Glutamatergic neuron (in vitro differentiated cells): ENCODE measurements at places on chromosomes 13 and 19. TPM values are rescaled to one million over a fixed set of nuclear protein-coding genes. Genes with fewer than 3 reads are reported as not detected.

- no peak for DNase-seq
- H3K27ac ChIP-seq = peak overlapping the region; percentile 74
- H3K4me1 ChIP-seq = peaks cover 24% of the 10 kb centered on the region
- no peaks in the 10 kb centered on the region for H3K36me3 ChIP-seq
- H3K27me3 ChIP-seq = peaks cover 5% of the 10 kb centered on the region
- no peak overlapping the region for H3K4me3 ChIP-seq
These were observed 754.8 kb upstream of the SLITRK6 start for GRCh38 chr13:86554066-86554465.

GRCh38 chr19:7140137-7140536, 70.6 kb downstream of the ZNF557 start:
- H3K27me3 ChIP-seq = no peaks in the 10 kb centered on the region
- peaks cover 4% of the 10 kb centered on the region for H3K36me3 ChIP-seq
- DNase-seq = no peak

DNA sequence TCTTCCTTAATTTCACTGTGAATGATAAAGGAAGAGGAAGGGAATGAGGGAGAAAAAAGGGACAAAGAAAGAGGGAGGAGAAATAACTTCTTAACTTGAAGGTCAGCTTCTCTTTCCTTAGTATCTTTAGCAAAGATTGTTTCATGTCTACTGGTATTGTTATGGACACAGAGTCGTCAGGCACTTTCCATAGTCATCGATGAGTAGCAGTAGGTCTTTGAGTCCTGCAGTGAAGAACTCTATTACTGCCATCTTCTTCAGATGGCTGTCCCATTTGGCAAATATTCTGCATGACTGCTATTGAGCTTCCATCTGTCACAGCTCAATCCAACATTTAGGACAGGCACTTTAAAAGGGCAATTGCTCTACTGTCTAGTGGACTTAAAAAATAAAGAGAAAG, 2463.1 kb downstream of the PCDH9 start:
- no peak overlapping the region for H3K4me3 ChIP-seq
- no peak for DNase-seq
- peaks cover 3% of the 10 kb centered on the region for H3K4me1 ChIP-seq

The PRSS57 gene
- total RNA-seq = 0.78 TPM

- peaks cover 7% of the 10 kb centered on the region for H3K4me1 ChIP-seq
- DNase-seq = no peak
- H3K4me3 ChIP-seq = no peak overlapping the region
- peaks cover 11% of the 10 kb centered on the region for H3K27me3 ChIP-seq
These were observed 11.4 kb downstream of the EPHX3 start for GRCh38 chr19:15220833-15221232.

The TMEM59L gene
- total RNA-seq = 92.3 TPM

The ZNF91 gene
- 160 TPM for total RNA-seq

The PSG6 gene
- total RNA-seq = not detected

The LGALS14 gene
- total RNA-seq = not detected

The GIPC3 gene
- total RNA-seq = 0.20 TPM

DNA sequence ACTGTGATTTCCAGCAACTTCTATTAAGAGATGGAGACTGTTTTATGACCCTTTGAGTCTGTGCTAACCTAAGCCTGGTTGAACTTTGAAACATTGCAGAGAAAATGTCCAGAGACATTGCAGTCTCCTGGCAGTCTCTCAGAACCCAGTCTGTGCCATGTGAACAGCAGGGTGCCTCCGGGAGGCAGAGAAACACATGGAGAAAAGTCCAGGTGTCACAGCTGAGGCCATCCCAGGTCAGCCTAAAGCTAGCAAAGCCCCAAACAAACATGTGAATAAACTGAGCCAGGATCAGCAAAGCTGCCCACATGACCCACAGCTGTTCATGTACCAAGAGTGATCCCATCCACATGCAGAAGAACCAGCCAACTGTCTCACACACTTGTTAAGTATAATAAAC, 7.8 kb downstream of the CYP4F11 start:
- no peak for DNase-seq
- H3K4me3 ChIP-seq = no peak overlapping the region
- no peaks in the 10 kb centered on the region for H3K4me1 ChIP-seq
- peaks cover 18% of the 10 kb centered on the region for H3K27me3 ChIP-seq
- peaks cover 11% of the 10 kb centered on the region for H3K36me3 ChIP-seq

- H3K27ac ChIP-seq = peak overlapping the region; percentile 84
- peaks cover 26% of the 10 kb centered on the region for H3K4me1 ChIP-seq
- H3K27me3 ChIP-seq = peaks cover 22% of the 10 kb centered on the region
- peak overlapping the region; percentile 52 for H3K4me3 ChIP-seq
- peaks cover 4% of the 10 kb centered on the region for H3K36me3 ChIP-seq
These were observed 176.9 kb downstream of the KDM4B start for GRCh38 chr19:5145521-5146511.

The MEIOSIN gene
- not detected for total RNA-seq

DNA sequence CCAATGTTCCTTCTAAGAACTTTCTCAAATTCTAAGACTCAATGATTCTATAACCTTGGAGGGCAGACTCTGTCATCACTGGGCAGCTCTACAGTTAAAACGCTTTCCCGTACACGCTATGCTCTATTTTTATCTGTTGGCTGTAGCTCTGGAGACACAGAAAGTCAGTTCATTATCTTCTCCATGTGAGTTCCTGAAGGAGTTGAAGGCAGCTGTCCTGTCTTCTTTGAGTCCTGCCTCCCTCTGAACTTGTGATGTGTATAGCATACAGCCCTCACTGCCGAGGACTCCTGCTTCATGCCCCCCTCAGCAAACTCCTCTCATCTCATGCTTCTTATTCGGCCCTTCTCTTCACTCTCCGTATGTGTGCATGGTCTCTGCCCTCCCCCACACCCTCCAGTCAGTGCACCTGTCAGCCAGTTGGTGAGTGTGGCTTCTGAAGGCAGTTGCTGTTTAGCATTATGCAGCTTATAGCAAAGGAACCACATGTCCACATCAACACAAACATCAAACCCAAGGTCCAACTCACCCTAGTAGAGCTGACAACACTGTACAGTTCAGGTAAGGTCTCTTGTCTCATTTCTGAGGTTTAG, 504.9 kb downstream of the DIAPH3 start:
- H3K36me3 ChIP-seq = peaks cover 4% of the 10 kb centered on the region
- H3K4me1 ChIP-seq = peaks cover 6% of the 10 kb centered on the region
- no peak overlapping the region for H3K4me3 ChIP-seq
- H3K27me3 ChIP-seq = no peaks in the 10 kb centered on the region
- DNase-seq = no peak
- H3K27ac ChIP-seq = no peak overlapping the region

DNA sequence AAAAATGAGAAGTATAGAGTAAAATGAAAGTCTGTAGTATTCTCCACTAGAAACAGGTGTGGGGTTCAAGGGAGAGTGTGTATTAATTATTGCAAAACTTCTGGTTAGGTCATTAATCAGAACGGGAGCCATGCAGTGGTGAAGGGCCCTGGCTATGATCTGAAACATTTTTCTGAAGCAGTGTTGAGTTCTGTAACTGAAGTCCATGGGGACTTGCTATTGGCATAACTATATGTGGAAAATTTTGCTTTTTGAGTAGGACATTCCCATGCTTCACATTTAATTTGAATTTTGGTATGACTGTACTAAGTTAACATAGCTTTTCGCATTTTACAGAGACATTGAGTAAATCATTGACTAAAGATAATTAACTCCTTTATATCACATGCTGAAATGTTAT, 67.5 kb downstream of the LRCH1 start:
- no peaks in the 10 kb centered on the region for H3K36me3 ChIP-seq
- H3K4me1 ChIP-seq = peaks cover 74% of the 10 kb centered on the region
- H3K27me3 ChIP-seq = peaks cover 7% of the 10 kb centered on the region
- H3K27ac ChIP-seq = no peak overlapping the region
- DNase-seq = no peak
- H3K4me3 ChIP-seq = no peak overlapping the region

The IGFLR1 gene
- 4.7 TPM for total RNA-seq

GRCh38 chr19:35347930-35348298, 212 bp downstream of the FFAR1 start:
- peaks cover 1% of the 10 kb centered on the region for H3K4me1 ChIP-seq
- no peaks in the 10 kb centered on the region for H3K36me3 ChIP-seq
- no peak for DNase-seq
- H3K27ac ChIP-seq = no peak overlapping the region

The SBNO2 gene
- total RNA-seq = 65.5 TPM

- no peak for DNase-seq
- no peaks in the 10 kb centered on the region for H3K27me3 ChIP-seq
- H3K36me3 ChIP-seq = no peaks in the 10 kb centered on the region
- no peak overlapping the region for H3K4me3 ChIP-seq
These were observed 1146.4 kb downstream of the SLITRK5 start for GRCh38 chr13:88817560-88817959.

DNA sequence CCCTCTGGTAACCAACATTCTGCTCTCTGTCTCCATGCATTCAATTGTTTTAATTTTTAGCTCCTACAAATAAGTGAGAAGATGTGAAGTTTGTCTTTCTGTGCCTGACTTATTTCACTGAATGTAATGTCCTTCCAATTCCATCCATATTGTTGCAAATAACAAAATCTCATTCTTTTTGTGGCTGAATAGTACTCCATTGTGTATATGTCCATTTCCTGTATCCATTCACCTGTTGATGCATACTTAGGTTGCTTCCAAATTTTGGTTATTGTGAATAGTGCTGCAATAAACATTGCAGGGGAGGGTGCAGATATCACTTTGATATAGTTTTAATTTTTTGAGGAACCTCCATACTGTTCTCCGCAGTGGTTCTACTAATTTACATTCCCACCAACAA, 2.5 kb upstream of the ZNF284 start:
- H3K36me3 ChIP-seq = peaks cover 45% of the 10 kb centered on the region
- H3K27me3 ChIP-seq = no peaks in the 10 kb centered on the region
- DNase-seq = no peak
- H3K4me1 ChIP-seq = peaks cover 4% of the 10 kb centered on the region

- H3K27me3 ChIP-seq = peaks cover 16% of the 10 kb centered on the region
- no peaks in the 10 kb centered on the region for H3K4me1 ChIP-seq
- peaks cover 15% of the 10 kb centered on the region for H3K36me3 ChIP-seq
These were observed at the start of gene KL for GRCh38 chr13:33016414-33017322. KL (plus strand) TSS chr13:33016423; CDS start chr13:33016441, 18 bp downstream.
